ENCODE measurements at places on chromosomes 13 and 19. TPM values are rescaled to one million over a fixed set of nuclear protein-coding genes. Genes with fewer than 3 reads are reported as not detected.

The SHD gene
- total RNA-seq, result not detected

The ZNF418 gene
- total RNA-seq, result 26.5 TPM

The GSX1 gene
- not detected for total RNA-seq

The JUNB gene
- 127 TPM for total RNA-seq

The DNAJB1 gene
- 56.1 TPM for total RNA-seq

The KPNA3 gene
- total RNA-seq, result 28.7 TPM

The ZNF729 gene
- not detected for total RNA-seq

The FAM83E gene
- 3.5 TPM for total RNA-seq

The LRG1 gene
- total RNA-seq, result 2.0 TPM

The GJA3 gene
- total RNA-seq, result 0.10 TPM

The PGLYRP2 gene
- not detected for total RNA-seq

The SPART gene
- 17.2 TPM for total RNA-seq

Measured in activated B cell treated with CpG ODN at 0.5 μM for 24 hours (primary cell).